NCI-H1048 (cell line): ENCODE measurements at places on chromosomes 1 and 21.

DNA sequence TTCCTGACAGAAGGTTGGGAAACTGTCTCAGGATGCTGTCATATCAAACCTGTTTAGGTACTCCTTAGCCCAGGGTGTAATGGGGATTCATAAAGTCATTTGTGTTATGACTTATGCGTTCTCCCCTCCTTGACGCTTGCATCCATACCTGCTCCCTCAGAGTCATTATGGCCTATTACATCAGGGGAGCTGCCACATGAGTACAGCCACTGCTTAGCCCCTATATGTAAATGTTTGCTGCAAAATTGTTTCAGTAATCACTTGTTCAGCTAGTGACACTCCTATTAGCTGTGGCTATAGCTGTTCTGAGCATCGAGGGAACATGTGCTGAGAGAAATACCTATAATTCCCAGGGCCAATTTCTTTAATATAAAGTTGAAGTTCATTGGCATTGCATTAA is 10.5 kb downstream of the NTNG1 start:
- DNase-seq, result no peak

GRCh38 chr1:201889090-201889968 is 631 bp downstream of the SHISA4 start:
- DNase-seq, result no peak

- no peak for DNase-seq
Measured at GRCh38 chr1:227362039-227362438, 43.7 kb upstream of the CDC42BPA start.

DNA sequence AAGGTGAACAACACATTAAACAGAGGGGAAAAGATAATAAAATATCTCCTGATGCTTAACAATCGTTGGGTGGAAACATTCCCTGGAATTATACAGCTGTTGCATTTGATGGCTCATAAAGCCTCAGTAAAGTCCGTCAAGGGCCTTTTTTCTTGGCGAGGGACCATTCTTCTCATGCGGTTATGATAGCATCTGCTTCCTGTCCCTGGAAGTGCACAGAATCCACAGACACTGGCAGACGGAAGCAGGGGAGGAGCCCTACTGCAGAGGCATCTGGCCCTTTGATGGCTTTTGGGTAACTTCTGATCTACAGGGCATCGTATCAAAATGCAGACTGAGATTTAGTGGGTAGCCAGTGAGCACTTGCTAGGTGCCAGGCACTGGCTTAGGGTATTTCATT is 286.9 kb downstream of the KIF26B start:
- no peak for DNase-seq

- DNase-seq, result peak; percentile 22
Measured at GRCh38 chr1:93629101-93630059, 52.3 kb downstream of the BCAR3 start.

- DNase-seq, result no peak
Measured at GRCh38 chr1:17919525-17920439, 164.6 kb downstream of the ACTL8 start.

DNA sequence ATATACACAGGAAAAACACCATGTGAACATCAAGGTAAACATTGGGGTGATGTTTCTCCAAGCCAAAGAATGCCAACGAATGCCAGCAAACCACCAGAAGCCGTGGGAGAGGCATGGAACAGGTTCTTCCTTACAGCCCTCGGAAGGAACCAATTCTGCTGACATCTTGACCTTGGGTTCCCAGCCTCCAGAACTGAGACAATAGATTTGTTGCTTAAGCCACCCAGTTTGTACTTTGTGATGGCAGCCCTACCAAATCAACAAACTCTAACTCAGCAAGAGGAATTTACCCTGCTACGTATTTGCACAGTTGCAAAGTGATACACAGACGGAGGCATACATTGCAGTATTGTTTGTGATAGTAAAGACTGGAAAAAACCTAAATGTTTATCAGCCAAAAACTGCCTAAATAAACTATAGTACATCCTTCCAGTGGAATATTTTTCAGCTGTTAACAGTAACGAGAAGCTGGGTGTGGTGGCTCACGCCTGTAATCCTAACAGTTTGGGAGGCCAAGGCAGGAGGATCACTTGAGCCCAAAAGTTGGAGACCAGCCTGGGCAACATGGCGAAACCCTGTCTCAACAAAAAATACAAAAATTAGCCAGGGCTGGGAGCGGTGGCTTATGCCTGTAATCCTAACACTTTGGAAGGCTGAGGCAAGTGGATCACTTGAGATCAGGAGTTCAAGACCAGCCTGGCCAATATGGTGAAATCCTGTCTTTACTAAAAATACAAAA is 12.5 kb upstream of the ZC3H12A start:
- no peak for DNase-seq

- no peak for DNase-seq
Measured at GRCh38 chr1:53320646-53321045, 7.2 kb downstream of the LRP8 start.

DNA sequence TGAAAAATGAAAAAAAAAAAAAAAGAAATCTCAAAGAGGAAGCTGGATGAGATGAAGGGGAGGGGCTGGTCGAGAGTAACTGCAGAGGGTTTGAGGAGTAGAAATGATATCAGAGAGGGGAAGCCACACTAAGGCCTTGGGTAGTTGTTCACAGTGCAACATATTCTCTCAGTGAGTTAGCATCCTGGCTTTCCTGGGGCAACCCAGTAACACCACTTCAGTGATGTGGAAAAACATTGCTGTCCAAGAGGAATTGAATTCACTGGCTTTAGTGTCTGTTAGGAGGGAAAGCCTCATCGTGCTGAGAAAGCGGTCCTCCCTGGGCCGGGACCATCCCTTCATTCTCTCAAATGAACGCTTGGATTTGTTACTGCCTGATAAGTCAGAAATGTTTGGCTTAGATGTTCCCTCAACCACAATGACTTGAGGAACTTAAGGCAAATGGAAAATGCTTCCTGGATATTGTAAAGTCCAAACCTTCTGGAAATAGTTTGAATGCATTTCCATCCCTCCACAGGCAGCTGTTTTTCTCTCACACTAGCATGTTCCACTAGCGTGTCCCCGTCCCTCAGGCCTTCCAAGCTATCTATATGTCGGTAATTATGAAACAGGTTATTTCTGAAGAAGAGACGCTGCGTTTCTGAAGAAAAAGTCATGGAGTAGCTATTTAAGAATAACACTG is 12.2 kb downstream of the TGFB2 start:
- no peak for DNase-seq

DNA sequence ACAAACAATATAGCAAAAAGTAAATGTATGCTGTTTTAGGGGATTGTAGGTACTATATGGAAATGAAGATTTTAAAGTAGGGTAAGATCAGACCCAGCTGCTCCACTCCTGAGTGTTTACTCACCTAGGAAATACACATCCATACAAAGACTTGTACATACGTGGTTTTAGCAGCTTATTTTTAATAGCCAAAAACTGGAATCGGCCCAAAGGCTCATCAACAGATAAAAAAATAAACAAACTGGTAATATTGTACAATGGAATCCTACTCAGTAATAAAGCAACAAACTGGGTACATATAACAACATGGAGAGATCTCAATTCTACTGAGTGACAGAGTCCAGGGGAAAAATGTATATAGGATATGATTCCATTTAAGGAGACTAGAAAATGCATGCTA is 179.2 kb upstream of the TMEM51 start:
- no peak for DNase-seq

GRCh38 chr1:116737855-116738321 is 16.3 kb upstream of the CD2 start:
- no peak for DNase-seq

DNA sequence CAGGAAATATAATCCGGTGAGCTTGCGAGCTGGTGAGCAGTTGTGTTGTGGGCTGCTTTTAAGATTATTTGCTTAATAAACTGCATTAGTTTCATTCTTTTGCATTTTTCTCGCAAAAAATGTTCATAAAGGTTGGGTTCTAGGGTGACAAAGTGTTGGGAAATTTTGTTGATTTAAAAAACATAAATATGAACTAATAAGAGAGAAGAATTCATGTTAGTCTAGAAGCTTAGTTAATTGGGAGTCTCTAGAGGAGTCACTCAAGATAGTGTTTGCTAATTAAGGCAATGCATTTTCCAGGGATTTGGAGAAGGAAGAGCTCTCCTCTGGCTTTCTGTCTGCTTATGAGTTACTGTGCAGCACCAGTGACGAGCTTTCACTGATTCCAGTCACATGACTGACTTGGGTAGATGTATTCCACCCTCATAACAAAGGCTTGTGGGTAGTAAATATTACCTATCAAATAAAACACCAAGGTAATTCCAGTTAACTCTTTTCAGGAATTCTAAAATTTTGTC is 417.0 kb downstream of the PTBP2 start:
- DNase-seq, result no peak

DNA sequence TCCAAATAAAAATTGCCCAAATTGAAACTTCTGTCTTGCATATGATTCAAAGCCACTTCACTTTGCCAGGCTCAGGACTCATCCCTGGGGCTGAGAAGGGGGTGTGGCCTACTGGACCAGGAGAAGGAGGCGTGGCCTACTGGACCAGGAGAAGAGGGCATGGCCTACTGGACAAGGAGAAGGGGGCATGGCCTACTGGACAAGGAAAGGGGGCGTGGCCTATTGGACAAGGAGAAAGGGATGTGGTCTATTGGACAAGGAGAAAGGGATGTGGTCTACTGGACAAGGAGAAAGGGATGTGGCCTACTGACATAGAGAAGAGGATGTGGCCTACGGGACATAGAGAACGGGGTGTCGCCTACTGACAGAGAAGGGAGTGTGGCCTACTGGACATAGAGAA is 405.3 kb downstream of the RRAGC start:
- no peak for DNase-seq

DNA sequence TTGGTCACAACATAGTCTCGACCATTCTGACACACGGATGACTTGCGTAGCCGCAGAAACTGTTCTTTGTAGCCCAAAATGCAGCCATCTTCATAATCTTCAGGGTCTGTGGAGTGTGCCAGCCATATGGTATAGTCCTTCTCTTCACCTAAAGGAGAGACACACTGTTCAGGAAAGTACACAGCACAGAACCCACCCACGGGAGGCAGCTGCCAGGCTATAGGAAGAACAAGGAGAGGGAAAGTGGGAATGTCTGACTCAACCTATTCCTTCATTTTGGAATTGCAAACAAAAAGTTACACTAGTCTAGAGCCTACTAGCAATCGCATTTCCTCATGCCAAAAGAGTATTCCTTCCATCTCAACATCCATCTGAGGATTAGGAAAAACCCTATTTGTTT is 16.2 kb upstream of the MYBPHL start:
- DNase-seq, result no peak

- no peak for DNase-seq
Measured at GRCh38 chr1:25799352-25799934, 550 bp upstream of the SELENON start.

- DNase-seq, result no peak
Measured at GRCh38 chr1:201169971-201170532, 15.8 kb upstream of the TMEM9 start.

DNA sequence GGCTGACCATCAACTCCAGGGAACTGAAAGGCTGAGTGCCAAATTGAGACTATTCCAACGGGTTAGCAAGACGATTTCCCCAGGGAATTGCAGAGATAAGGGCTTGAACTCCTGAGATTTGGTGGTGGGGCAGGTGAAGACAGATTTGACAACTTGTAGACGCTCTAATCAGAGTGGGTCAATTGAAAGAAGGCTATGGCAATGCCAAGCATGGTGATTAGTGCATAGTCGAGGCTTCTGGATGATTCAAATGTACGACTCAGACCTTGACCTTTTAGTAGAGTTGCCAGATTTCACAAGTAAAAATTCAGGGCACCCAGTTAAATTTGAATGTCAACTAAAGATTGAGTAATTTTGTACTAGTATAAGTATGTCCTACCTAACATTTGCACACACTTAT is 302.1 kb upstream of the SPAG17 start:
- no peak for DNase-seq

DNA sequence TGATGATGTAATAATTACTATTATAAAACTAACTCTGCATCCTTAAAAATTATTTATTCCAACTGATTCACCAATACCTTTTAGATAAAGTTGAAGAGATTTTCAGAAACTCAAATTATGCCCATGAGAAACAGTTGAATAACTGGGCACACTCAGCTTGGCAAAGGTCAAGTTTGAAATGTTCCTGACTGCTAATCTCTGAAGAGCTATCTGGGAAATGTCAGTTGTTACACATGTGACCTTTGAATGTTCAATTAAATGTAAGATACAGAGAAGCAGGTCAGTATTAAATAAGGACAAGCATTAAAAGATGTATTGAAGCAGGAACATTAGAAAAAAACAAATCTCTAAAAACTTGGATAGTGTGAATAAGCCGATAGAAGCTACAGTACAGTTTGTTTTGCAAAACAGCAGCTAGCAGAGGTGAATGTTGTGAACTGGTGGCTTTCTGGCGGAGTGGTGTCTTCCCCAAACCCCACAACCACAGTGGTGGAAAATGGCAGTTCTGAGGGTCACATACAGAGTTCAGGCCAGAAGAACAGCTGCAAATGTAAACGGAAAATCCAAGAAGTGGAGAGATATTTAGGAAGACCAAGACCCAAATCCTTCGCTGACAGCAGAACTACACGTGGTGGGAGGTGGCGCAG is 61.9 kb upstream of the SLC5A9 start:
- no peak for DNase-seq

GRCh38 chr21:15840406-15840805 is 110.6 kb downstream of the USP25 start:
- DNase-seq, result no peak

GRCh38 chr1:209756615-209757445 is 977 bp downstream of the TRAF3IP3 start:
- no peak for DNase-seq

DNA sequence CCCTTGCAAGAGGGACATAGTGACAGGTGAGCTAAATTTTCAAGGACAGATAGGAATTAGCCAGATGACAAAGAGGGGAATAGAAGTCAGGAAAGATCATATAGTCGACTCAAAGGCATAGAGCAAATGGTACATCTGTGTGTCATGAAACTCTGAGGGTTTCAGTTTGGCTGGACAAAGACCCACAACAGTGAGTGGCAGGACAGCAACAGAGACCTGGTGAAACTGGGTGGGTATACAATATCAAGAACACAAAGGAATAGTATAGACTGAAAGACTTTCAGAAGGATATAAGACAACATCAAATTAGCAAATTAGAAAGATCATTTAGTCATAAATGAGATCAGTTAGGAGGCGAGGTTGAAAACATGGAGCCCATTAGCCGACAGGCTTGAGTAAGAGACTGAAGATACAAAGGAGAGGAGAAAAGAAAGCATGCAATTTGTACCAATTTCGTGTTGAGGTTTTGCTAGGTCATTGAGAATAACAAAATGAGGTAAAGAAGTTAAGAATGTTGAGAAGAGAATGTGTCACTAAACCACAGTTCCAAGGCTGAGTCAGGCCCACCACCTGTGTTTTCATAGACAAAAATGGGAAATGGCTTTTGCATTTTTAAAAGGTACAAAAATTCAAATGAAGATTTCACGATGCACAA is 213.8 kb downstream of the HHIPL2 start:
- no peak for DNase-seq

DNA sequence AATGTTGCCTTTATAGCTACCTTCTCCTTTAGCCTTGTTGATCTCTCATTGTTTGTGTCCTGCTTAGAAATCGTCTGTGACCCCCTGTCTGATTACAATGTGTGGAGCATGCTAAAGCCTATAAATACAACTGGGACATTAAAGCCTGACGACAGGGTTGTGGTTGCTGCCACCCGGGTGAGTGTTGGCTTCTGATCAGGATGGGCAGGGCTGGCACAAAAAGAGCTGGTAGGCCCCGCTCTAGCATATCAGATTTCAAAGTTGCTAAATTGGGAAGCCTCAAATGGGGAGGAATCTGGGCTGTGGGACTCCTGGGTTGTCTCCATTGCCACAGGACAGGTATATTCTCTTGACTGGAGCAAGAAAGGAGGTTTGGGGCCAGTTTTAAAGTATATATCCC is 8.4 kb downstream of the NCSTN start:
- no peak for DNase-seq

- DNase-seq, result no peak
Measured at GRCh38 chr1:54804471-54805132, 3.5 kb upstream of the TTC22 start.
